ENCODE measurements at places on chromosomes 4 and X. TPM values are rescaled to one million over a fixed set of nuclear protein-coding genes. Genes with fewer than 3 reads are reported as not detected.

DNA sequence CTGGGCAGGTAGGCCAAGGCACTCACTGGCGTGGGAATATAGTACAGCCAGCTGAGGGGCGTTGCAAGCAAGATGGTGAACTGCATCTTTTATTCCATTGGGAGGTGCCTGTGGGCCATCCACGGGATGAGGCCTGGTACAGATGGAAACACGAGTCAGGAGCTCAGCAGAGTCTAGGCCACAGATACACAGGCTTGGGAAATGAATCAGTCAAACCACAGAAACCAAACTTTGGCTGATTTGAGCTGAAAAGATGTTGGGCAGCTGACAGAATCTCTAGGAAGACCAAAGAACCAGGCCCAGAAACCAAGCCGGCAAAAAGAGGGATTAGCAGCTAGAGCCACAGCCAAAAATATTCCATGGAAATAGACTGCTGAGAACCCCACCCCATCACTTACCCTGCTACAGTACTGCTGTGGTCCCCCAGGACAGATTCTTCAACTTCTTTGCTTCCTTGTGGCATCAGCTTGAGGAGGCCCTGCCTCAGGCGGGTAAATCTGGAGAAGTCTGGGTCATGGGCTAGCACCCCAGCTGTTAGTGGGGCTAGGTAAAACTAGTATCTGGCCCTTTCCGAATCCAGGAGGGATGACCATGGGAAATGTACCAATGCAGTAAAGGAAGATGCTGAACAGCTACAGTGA is 75.4 kb downstream of the TMEM131L start:
- no peak for DNase-seq

GRCh38 chrX:2552621-2553201 is 51.9 kb upstream of the DHRSX start:
- no peak for DNase-seq

DNA sequence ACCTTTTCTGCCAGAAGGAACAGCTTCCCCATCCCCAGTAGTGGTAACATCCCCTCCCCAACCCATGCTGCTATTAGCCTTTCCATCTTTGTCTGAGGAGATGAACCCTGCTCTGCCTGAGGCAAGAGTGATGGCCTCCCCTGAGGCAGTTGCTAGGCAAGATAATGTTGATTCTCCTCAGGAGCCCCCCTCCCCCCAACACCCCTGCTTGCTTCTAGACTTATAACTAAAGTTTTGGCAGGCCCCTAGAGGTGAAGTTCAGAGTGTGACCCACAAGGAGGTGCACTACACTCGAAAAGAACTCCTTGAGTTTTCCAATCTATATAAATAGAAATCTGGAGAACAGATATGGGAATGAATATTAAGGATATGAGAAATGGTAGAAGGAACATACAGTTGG is 962.5 kb downstream of the ADGRL3 start:
- DNase-seq, result peak; percentile 51

GRCh38 chr4:180770265-180770664 is 1472.9 kb upstream of the TENM3 start:
- DNase-seq, result no peak

Gene NRK
- total RNA-seq, result 15.0 TPM

Gene AFF2
- 5.9 TPM for total RNA-seq

Measured in GM23338 (cell line).